Psoas muscle (tissue), 8 donors: ENCODE measurements at places on chromosomes 12 and 14. TPM values are rescaled to one million over a fixed set of nuclear protein-coding genes. Genes with fewer than 3 reads are reported as not detected.

GRCh38 chr14:23568600-23569331 is 1.2 kb upstream of the AP1G2 start:
- no peak for DNase-seq

- no peak for DNase-seq
Observed at GRCh38 chr14:35991356-35991755, 165.2 kb downstream of the BRMS1L start.

DNA sequence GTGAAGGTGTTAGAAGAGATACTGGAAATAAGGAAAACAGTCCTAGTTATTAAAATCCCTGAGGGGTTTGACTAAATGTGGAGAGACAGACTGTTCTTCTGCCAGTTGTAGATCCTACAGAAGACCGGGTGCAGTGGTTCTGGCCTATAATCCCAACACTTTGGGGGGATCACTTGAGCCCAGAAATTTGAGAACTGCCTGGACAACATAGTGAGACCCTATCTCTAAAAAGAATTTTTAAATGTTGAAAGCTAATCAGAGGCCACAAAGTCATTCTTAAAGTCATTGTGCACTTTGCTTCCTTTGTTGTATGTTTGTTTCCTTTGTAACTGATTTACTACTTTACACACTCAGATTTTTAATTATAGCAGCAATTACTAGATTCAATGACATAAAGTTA is 61.2 kb upstream of the RASSF3 start:
- no peak for DNase-seq

DNA sequence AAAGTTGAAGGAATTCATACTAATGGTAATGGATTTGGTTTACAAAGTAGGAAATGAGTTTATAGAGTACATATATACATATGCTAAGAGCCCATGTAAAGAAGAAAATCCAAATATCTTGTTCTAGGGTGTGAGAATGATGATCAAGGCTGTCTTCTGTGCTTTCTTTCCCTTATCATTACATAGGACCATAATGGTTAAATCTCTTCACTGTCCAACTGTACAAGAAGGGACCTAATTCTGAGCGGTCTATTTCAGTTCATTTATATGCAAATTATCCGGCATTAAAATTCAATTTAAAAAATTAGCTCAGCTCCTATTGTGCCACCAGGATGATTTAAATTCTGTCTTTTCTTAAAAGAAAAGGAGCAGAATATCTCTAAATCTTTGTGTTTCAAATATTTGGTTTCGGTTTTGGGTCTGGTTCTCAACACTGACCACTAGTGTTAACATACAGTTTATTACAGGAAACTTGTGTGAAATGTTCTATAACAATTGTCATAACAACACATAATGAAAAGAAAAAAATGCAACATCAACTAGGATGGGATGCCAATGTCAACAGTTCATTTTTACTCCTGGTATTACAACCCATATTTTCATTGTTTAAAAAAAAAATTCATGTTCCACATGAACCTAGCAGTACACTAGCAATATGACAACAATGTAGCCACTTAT is 16.8 kb downstream of the OR4K1 start:
- DNase-seq, result no peak

Gene SLC5A8
- polyA plus RNA-seq, result not detected

- DNase-seq, result no peak
Observed at GRCh38 chr14:99675951-99676350, 8.1 kb upstream of the CYP46A1 start.

GRCh38 chr14:31982642-31983041 is 94.5 kb upstream of the ARHGAP5 start:
- DNase-seq, result no peak

- DNase-seq, result no peak
Observed at GRCh38 chr12:109378569-109378968, 30.9 kb downstream of the MYO1H start.

DNA sequence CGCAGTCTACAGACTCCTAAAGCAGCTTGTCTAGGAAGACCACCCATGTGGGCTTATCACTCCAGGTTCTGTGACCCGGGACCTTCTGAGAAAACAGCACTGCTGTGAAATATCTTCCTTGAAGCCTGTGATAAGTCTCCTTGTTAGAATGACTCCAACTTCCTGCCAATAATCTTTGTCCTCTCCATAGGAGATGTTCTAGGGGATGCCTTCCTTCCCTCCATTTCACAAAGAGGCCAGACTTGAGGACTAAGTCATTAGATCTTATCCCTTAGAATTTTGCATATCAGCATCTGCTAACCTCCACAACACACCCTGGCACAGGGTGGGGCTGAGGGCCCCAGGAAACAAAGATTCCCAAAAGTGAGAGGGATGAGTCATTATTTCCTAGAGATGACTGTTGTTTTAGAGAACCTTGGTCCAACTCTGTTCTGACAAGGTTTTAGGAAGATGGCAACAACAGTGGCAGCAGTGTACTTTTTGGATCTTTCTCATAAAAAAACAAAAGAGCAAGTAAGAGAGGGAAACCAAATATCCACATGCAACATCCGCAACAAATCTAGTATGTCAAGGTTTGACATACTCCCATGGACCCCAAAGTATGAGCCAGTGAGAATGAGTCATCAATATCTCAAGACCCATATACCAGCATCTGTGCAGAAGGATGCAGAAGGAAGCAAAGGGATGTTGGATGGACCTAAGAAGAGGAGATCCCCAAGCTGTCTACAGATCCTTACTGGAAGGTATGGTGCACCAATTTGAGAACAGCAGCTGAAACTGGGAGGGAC is 6.0 kb downstream of the LTB4R start:
- DNase-seq, result no peak

DNA sequence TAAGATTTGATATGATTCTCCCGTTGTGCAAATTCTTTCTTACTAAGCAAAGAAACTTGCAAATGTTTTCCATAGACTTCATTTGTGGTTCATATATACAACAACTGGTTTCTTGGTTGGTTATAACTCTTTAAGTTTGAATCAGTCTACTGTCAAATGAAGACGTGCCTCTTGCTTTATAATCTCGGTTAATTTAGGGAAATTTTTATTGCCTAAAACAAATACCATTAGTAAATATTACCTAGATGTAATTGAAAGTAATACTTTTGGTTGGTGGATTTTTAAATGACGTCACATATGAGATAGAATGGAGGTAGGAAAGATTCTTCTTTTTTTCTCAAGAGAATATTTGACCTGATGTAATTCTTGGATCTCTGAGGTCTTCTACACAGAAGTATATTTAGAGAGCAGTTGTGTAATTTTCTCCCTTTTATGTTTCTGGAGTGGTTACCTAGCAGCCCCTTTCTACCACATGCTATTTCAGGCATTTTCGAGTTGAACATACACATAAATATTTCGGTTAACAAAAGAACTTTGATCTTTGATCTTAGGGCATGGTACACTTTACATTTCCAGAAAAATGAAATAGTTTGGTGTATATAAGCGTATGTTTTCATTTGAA is 1.7 kb downstream of the ATF7IP start:
- DNase-seq, result no peak

DNA sequence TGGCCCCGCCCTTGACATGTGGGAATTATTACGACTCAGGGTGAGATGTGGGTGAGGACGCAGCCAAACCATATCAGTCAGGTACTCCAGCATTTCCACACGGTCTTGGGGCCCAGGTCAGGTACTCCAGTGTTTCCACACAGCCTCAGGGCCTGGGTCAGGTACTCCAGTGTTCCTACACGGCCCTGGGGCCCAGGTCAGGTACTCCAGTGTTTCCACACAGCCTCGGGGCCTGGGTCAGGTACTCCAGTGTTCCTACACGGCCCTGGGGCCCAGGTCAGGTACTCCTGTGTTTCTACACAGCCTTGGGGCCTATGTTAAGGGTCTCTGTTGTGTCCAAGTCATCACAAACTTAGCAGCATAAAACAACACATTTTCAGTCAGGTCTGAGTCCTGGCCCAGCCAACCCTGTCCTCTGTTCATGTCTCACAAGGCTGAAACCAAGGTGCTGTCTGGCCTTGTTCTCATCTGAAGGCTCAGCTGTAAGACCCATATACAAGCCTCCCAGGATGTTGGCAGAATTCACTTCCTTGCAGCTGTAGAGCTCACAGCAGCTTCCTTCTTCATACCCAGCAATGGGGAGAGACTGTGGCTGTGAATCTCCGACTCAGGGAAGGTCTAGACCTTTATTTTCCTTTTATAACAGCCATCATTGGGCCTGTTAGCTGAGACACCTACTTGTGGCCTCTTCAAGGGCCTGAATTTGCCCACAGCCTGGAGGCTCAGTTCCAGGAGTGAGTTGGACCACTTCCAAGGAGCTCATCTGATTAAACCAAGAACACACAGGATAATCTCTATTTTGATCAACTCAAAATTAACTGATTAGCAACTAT is 107.6 kb upstream of the SFSWAP start:
- DNase-seq, result no peak

- DNase-seq, result peak; percentile 18
Observed at GRCh38 chr14:61510736-61511557, 184.4 kb upstream of the HIF1A start.

DNA sequence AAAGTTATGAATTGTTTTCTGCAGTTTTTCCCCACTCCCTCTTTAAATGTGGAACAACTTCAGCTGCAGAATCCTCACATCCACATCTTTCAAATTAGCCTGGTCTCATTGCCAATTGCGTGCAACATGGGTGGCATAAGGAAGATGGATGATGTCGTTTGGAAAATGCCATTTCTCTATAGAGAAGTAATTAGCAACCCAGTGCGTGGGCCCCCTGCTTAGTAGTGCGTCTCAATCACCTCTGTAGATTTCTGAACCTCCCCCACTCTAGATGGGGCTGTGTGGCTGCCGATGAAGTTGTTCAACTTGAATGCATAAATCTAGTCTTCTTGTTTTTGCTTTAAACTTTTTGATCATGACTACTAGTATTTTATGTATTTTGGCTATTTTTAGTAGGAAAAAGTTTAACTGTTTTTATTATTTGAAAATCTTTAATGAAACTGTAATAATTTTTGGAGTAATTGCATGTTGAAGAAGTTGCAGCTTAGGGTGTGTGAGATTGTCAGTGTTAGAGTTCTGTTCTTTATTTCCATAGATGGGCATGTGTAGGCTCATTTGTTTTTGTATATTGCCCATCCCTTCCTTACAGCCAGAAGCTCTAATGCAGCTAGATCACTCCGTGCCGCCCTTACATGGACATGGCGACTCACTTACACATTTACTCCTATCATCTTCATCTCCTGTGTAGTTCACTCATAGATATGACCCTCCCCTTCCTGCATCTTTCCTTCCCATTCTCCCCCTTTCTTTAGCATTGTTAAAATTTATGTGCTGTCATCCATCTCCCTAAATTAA is 358.2 kb downstream of the DIO2 start:
- DNase-seq, result no peak

- peak; percentile 60 for DNase-seq
Observed at GRCh38 chr14:101518611-101519473, 42.5 kb upstream of the DIO3 start.

GRCh38 chr12:114672817-114673168 is 11.2 kb downstream of the TBX3 start:
- no peak for DNase-seq

Gene CSRNP2
- 50.5 TPM for polyA plus RNA-seq
